ENCODE measurements at places on chromosomes 4 and X.

- DNase-seq, result no peak
Measured at GRCh38 chrX:18652636-18653035, 19.3 kb downstream of the RS1 start.

- no peak for DNase-seq
Measured at GRCh38 chrX:32871636-32872035, 339.7 kb downstream of the DMD start.

GRCh38 chr4:138910195-138910913 is 105.2 kb upstream of the NOCT start:
- no peak for DNase-seq

DNA sequence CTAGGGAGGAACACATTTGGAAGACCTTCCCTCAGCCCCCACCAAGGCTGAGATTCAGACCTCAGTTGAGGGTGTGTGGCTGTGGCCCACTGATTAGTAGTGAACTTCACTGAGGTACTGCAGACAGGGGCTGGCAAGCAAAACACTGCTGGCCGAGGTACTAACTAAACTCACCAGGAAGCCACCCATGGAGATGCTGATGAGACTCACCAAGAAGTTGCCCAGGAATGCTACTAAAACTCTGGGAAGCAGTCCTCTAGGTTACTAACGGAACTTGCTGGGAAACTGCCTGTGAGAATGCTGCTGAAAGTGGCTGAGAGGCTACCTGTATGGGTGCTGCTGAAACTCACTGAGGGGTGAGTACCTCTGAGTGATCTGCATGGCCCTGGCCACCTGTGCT is 372.4 kb upstream of the RPS6KA3 start:
- no peak for DNase-seq

DNA sequence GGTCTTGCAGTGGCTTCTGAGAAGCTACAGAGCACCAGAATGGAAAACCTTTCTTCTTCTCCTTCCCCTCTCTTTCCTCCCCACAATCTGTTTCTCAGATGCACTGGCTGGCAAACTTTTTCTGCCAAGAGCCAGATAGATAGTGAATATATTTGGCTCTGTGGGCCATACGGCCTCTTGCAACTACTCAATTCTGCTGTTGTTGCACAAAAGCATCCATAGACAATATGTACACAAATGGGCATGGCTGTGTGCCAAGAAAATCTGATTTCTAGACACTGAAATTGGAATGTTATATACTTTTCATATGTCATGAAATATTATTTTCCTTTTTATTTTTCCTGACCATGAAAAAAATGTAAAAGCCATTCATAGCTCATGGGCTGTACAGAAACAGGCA is 3.1 kb downstream of the PHEX start:
- DNase-seq, result no peak

DNA sequence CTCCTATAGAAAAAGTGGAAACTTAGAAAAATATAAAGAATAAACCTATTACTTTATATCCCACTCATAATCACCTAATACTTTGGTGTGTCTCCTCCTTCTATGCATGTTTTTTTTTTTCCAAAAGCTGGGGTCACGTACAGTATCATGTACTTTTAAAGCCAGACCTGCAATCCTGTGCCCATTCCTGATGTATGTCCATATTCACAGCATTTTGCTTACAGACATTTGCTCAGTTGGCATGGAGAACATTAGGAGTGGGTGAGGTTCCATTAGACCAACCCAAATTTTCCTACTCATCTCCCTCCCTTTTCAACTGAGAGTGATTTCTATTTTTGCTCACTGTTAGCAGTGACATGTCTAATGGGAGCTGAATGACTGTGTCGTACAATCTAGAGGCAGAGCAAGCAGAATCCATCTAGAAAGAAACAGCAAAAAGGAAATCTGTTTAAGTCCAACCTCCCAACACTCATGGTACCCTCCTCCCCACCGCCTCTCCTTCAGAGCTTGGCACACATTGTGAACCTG is 195.6 kb upstream of the KLF3 start:
- DNase-seq, result no peak

- DNase-seq, result no peak
Measured at GRCh38 chr4:54152846-54153600, 53.1 kb downstream of the GSX2 start.
